Stimulated activated CD4-positive, alpha-beta T cell treated with anti-CD3 and anti-CD28 coated beads, TNF-alpha, amount 100 ng/mL, for 4 hours (primary cell): ENCODE measurements at places on chromosomes 3 and 15.

- DNase-seq: no peak
Measured at GRCh38 chr3:4079339-4080195, 223.6 kb upstream of the SETMAR start.

DNA sequence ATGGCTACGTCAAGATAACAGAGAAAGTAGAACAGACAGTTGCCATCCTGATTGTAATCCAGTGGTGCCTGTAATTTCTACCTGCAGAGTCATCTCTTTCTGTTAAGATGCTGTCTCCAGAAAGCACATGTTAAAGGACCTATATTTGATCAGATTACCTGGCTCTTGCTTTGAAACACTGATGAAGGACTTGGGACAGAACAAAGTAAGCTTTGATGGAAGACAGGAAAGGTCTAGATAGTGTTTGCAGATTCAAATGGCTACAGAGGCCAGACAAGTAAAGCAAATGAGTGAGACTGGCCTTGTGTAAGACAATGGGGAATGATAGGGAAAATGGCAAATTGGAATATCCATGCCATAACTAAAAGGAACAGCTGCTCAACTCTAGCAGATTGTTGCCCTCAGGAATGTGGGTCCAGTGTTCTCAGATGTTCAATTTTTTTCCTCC, 1.8 kb upstream of the GSK3B start:
- no peak for DNase-seq

DNA sequence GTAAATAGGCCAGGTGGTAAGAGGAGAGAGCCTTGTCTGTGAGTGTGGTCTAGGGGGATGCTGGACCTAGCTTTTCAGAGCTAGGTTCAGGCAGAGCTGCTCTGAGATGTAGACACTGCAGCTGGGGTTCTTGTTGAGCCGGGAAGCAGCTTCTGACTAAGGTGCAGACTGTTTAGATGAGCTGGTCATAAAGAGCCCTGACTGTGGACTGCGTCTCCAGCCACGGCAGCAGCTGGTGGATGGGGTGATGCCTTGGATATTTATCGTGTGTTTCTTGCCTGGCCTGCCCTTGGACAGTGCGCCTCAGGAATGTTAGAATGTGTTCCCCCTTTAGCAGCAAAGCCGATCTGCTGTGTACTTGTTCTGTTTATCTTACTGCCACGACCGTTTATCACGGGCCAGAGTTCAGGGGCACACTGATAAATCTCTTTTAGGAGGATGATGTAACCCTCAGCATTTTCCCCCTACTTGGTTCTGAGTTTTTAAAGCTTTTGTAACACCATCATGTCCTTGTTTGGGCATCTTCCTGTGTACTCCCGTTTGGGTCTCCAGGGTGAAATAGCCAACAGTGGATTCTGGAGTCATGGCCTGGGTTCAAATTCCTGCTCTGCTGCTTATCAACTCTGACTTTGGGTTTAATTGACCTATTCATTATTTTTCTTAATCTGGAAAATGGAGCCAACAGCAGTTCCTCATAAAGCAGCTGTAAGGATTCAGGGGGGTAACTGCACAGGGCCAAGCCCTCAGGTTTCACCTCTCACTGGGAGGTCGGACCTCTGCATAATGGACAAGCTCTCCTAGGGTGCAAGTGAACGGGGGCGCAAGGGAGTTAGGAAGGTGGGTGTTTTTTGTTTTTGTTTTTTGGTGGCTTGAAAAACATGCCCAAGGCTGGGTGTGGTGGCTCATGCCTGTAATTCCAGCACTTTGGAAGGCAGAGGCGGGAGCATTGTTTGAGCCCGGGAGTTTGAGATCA, 51.4 kb downstream of the FLNB start:
- DNase-seq: no peak

DNA sequence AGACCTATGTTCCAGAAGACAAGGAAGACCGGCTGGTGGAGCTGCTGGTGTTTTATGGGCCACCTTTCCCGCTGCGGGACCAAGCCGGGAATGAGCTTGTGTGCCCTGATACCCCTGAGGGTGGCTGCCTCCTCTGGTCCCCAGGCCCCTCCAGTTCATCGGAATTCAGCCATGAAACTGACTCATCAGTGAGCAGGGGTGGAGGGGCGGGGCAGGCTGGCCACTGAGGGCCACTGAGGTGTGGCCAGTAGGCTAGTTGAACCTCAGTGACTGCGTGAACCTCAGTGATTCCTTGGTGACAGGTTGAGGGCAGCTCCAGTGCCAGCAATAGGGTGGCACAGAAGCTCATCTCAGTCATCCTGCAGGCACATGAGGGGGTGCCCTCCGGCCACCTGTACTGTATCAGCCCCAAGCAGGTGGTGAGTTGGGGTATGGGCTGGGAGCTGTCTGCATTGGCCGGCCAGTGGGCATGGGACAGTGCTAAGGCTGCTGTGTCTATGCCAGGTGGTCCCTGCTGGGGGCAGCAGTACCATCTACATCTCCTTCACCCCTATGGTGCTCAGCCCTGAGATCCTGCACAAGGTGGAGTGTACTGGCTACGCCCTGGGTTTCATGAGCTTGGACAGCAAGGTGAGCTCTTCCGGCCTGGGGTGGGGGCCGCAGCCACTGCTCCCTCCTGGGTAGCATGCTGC, 20.3 kb downstream of the ACAA1 start:
- DNase-seq: no peak

- DNase-seq: no peak
Measured at GRCh38 chr3:127732879-127733350, 60.2 kb downstream of the ABTB1 start.

DNA sequence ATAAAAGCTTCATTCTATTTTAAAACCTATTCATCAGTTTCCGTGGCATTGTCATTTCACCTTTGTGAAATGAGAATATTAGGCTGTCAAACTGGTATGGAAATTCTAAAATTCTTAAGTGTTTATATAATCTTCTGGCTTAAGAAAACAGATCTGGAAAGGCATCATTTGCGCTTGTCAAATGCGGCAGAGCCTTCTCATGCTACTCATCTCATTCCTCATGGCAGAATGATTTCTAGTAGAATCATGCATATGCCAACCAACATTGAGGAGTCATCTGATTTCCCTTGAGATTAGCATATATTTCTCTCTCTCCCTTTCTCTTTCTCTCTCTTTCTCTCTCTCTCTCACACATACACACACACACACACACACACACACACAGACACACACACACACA, 48.8 kb downstream of the STRIT1 start:
- DNase-seq: no peak

DNA sequence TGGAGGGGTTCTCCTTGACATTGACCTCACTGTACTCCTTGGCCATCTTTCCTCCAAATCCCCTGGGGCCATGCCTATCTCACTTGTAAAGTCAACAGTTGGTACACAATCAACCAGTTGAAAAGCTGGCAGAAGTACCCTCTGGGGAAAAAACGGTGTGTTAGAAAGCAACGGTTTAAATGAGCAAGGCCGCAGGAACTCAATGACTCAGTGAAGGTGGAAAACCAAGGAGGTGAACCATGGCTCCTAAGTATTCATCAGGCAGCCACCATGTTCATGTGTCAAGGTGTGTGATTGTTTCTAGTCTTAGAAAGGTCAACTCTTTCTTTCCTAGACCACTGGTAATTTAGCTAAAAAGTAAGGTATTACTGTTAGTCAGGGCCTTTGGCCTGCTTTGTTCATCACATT, 130.9 kb upstream of the SATB1 start:
- DNase-seq: no peak

GRCh38 chr15:81111018-81111417, 23.1 kb upstream of the CFAP161 start:
- DNase-seq: no peak

DNA sequence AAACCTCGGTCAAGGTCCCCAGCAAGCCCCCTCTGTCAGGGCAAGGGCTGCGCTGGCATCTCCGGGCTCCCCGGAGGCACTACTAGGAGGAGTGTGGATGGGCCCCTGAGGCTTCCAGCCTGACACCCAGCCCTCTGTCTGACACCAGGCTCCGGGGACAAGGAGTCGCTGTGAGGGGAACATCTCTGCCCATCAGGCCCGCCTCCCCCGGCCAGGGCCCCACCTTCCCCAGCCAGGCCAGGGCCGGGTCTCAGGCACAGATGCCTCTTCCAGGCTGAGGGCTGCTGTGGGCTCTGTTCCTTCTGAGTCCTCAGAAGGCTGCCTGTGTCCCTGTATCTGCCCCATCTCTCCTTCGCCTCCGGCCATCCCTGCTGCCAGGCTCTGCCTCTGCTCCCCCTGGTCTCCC, 15.8 kb downstream of the CSPG4 start:
- no peak for DNase-seq

GRCh38 chr3:89571707-89572106, 464.3 kb downstream of the EPHA3 start:
- DNase-seq: no peak

- DNase-seq: no peak
Measured at GRCh38 chr3:46186471-46187340, 21.4 kb downstream of the CCR1 start.

- DNase-seq: no peak
Measured at GRCh38 chr3:100189444-100189964, 71.3 kb upstream of the TBC1D23 start.

DNA sequence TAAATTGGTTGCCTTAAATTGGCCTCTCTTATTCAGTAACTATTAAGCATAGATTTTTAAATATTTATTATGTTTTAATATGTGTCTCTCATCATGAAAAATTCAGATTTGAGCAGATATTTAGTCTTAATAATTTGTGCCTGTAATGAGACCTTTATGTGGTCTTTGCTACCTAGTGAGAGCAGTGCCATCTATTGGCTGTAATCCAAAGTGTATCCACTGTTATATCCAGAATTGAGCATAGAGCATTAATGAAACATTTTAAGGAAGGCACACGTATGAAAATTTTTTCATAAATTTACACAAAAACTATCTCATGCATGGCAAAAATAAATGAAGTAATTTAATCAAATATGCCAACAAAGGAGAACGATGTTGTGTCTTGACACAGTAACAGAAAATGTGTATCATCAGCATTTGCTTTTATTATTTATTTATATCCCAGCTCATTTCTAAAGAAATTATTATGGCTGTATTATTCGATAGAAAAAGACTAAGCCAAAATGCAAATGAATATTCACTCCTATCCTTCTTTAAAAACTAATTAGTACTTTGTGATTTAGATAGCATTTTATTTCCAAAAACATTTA, 203.5 kb downstream of the RSRC1 start:
- DNase-seq: no peak

DNA sequence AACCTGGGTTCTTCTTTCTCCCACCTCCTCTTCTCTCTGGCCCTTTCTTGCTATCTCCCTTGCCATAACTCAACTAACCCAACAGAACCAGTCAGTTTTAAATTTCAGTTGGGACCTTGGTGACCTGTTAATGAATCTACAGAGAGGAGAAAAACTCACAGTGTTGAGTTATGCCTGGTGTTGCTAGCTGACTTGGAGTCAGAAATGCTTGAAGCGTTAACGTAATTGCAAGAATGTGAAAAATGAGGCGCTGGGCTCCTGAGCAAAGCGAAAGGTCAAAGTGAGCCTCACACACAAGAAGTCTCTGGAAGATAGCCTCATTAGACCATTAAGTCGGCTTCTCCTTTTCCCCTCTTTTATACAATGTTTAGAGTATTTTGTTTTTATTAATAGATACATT, 18.4 kb downstream of the MEIS2 start:
- DNase-seq: no peak

DNA sequence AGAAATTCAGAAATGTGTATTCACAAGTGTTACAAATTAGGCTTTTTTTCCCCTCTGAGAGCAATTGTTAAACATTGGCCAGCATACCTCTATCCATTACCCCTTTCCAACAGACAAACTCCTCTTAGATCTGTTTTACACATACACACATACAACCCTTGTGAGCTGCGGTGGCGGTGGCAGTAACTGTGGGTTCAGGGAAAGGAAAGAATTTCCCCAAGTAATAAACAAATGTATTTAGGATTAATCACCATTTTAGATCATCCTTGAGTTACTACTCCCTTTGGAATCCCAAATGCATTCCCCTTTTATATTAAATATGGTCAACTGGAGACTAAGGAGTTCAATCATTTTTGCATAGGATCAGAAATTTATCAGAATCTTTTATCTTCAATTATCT, 667.0 kb downstream of the FHIT start:
- DNase-seq: no peak
